Epithelial cell of esophagus (primary cell): ENCODE measurements at places on chromosomes 16 and 17.

GRCh38 chr16:70683146-70683944, 2.5 kb downstream of the MTSS2 start:
- DNase-seq, result no peak

- DNase-seq, result no peak
Observed at GRCh38 chr17:67855504-67856324, 30.4 kb downstream of the BPTF start.

GRCh38 chr17:39996162-39996561, 15.6 kb downstream of the PSMD3 start:
- DNase-seq, result no peak

GRCh38 chr17:66255527-66255971, 26.3 kb upstream of the APOH start:
- DNase-seq, result no peak

DNA sequence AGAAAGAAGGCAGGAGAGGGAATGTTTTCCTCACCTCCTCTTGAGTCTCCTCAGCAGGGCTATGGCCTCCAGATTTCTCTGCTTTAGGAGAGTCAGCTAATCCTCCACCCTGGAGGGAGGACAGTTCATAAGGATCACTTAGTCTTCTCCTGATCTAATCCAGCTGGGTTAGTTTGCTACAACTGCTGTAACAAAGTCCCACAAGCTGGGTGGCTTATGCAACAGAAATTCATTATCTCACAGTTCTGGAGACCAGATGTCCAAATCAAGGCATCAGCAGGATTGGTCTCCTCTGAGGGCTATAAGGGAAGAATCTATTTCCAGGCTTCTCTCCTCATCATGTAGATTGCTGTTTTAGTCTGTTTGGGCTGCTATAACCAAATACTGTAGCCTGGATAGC, 40.6 kb upstream of the XYLT1 start:
- no peak for DNase-seq

- no peak for DNase-seq
Observed at GRCh38 chr16:88893127-88893968, 26.9 kb upstream of the PABPN1L start.

DNA sequence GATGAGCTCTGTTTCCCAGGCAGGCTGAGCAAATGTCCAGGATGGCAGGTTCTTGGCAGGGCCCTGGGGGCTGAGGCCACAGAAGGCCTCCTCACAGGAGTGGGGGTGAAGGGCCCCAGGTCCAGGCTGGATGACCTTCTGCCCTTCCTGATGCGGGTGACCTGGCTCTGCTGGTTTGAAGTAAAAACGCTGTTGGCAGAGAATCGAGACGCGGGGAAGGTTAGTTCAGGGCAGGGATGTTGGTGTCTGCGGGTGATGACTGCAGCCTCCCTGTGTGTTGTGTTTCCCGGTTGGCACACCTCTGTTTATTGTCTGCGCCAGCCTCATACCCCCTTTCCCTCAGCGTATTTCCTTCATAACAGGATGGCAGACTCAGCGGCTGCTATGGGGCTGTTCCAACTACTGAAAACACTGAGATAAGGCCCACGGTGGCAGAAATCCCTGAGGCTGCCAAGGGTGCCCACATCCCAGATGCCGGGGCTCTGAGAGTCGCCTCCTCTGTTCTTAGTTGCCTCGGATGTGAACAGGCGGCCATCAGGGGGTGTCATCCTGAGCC, 104.6 kb downstream of the METRNL start:
- DNase-seq, result no peak

DNA sequence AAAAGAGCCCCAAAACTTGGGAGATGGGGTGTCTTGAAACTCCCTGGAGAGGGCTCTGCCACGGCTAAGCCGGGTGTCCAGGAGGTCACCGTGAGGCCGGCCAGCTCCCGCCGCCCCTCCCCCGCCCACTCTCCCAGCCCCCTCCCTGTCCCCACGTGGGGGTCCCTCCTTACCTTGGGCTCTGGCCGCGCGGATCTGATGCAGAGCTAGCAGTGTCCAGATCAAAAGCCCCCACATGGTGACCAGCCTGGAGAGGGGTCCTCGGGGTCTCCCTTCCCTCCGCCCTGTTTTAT, 447 bp downstream of the SDK2 start:
- no peak for DNase-seq

- peak; percentile 4 for DNase-seq
Observed at GRCh38 chr16:74666010-74666421, 661 bp downstream of the RFWD3 start.

GRCh38 chr17:45115871-45116270, 16.4 kb downstream of the PLCD3 start:
- DNase-seq, result no peak

- no peak for DNase-seq
Observed at GRCh38 chr17:62601471-62601870, 26.0 kb upstream of the MRC2 start.

DNA sequence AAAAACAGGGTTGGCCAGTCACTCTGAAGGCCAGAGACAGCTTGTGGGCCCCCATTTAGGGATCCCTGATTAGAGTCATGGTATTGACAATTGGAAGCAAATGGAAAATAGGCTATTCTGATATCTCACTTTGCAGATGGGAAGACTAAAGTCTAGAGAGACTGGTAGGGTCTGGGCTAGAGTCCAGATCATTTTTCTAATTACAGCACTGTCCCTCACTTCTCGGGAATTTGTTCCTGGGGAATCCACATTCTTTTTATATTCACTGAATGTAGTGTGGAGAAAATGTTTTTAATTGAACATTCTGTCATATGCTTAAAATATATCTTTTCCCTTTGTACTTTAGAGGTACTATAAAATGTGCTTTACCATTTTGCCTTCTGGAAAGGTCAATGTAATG, 1.1 kb downstream of the KATNIP start:
- DNase-seq, result no peak

- DNase-seq, result no peak
Observed at GRCh38 chr16:89847051-89847939, 19.0 kb downstream of the SPIRE2 start.

GRCh38 chr16:57998486-57998885, 2.0 kb downstream of the ZNF319 start:
- peak; percentile 83 for DNase-seq

DNA sequence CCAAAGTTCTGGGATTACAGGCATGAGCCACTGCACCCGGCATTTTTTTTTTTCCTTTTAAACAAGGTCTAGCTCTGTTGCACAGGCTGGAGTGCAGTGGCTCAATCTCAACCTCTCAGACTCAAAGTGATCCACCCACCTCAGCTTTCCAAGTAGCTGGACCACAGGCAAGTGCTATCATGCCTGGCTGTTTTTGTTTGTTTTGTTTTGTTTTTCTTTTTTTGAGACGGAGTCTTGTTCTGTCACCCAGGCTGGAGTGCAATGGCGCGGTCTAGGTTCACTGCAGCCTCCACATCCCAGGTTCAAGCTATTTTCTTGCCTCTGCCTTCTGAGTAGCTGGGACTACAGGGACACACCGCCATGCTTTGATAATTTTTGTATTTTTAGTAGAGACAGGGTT, 19.1 kb upstream of the ZC3H7A start:
- peak; percentile 36 for DNase-seq
